Neural progenitor cell (in vitro differentiated cells): ENCODE measurements at places on chromosomes 16 and 17. TPM values are rescaled to one million over a fixed set of nuclear protein-coding genes. Genes with fewer than 3 reads are reported as not detected.

The ABCC6 gene
- 0.79 and 2.4 TPM in 2 replicates for total RNA-seq

The KRT33A gene
- total RNA-seq: not detected in 2 replicates

The AIPL1 gene
- 0.37 and 2.3 TPM in 2 replicates for total RNA-seq

The DPEP1 gene
- 0.24 and 0.74 TPM in 2 replicates for total RNA-seq

The KRTAP4-4 gene
- not detected in 2 replicates for total RNA-seq

The CRYM gene
- 0.36 and 1.3 TPM in 2 replicates for total RNA-seq

The PSMC5 gene
- total RNA-seq: 49.6 and 69.7 TPM in 2 replicates

The LGALS9B gene
- total RNA-seq: not detected in 2 replicates

DNA sequence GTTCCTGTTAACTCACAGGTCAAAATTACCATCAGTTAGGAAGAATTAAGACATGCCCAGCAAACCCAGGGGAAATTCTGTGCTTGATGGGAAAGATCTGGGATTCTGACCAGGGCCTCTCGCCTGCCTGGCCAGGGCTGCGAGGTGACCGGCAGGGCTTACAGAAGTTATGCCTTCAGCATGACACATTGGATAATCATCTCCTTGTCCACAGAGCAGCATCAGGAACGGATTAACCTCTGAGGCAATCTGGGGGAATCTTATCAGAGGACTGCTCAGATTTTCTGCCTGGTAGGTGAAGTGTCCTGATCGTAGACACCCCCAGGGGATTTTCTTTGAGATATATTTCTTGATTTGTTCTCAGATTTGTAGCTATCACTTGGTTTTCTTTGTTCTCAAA, 172.5 kb downstream of the HS3ST3A1 start:
- no peak for DNase-seq

GRCh38 chr17:56319531-56319930, 166.3 kb downstream of the ANKFN1 start:
- DNase-seq: peak; percentile 67

- DNase-seq: no peak
Observed at GRCh38 chr17:57701124-57701523, 44.0 kb downstream of the CCDC182 start.

DNA sequence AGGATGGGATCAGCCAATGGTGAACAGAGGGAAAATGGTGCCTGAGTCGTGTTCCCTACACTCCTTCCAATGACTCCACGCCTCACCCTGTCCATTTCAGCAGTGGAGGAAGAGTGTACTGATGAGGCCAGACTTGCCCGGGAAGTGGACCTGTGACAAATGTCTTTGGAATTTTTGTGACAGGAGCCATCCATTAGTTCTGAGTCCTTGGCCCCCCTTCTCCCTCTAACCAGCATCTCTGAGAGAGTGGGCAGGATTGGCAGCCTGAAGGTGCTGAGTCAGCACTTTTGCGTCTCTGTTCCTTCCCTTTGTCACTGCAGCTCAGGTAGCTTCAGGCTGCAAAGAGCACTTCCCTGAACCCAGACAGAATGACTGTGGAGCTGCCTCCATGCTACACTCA, 30.8 kb downstream of the BEAN1 start:
- DNase-seq: peak; percentile 37

GRCh38 chr16:55367866-55368603, 44.0 kb downstream of the IRX6 start:
- DNase-seq: no peak

- no peak for DNase-seq
Observed at GRCh38 chr17:61206922-61207321, 192.7 kb upstream of the TBX2 start.

GRCh38 chr17:20191056-20191455, 181.9 kb downstream of the SPECC1 start:
- no peak for DNase-seq

- DNase-seq: no peak
Observed at GRCh38 chr17:17175917-17176316, 30.2 kb downstream of the PLD6 start.

DNA sequence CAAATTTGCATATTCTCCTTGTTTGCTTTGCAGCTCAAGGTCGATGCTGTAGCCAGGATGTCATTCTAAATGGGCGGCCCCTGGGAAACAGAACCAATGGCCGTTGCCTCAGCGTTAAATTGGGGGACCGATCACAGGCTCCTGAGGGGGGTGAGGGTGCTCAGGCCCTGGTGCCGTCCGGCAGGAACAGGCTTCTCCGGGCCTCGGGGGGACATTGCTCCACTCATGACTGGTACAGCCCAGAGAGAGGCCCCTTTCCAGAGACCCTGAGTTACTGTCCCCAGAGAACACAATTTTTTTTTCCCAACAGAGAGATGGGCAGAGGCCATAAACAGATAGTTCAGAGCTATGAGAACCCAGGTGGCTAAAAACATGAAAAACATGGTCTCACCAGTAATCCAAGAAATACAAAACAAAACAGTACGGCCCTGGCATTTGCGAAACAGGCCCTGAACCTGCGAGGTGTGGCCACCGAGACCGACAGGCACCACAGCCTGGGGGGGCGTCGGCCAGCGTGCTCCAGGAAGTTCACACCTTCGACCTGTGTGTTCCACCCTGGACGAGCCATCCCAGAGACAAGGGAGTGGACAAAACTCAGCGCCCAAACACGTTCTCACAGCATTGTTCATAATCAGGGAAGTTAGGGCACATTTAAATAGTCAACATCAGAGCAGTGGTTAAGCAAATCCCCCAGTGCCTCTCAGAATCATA, 82.8 kb downstream of the METRNL start:
- no peak for DNase-seq

DNA sequence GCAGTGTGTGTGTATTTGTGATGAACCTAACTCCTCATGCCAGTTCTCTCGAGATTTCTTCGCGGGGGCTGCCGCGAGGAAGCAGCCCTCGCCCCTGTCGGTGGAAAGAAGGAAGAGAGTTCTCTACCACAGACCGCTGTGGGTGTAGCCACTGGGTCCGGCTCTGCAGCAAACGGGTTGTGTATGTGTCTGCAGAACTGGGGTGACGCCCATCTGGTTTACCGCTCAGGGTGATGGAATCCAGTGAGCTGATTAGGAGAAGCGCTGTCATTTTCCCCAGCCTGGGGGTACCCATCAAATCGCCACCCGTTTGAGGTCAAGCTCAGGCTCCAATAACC, 7.7 kb downstream of the CORO6 start:
- peak; percentile 37 for DNase-seq

- no peak for DNase-seq
Observed at GRCh38 chr16:66512272-66513110, 37.4 kb downstream of the TK2 start.

DNA sequence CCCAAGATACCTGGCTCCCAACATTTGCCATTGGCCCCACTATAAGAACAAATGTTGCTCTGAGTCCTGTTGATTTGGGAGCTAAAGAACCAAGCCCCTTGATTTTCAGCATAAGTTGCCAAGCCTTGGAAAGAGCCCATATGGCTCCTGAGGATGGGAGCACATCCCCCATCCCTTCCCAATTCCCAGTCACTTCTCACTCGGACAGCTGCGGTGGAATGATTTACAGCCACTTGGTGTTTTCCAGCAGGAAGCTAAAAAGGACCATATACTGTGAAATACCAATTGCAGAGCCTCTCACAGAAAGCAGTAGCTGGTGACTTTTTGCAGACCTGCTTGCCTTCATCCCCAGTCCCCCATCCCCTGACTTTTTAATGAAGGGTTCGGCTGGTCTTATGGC, 524.6 kb downstream of the GRIN2A start:
- DNase-seq: no peak

DNA sequence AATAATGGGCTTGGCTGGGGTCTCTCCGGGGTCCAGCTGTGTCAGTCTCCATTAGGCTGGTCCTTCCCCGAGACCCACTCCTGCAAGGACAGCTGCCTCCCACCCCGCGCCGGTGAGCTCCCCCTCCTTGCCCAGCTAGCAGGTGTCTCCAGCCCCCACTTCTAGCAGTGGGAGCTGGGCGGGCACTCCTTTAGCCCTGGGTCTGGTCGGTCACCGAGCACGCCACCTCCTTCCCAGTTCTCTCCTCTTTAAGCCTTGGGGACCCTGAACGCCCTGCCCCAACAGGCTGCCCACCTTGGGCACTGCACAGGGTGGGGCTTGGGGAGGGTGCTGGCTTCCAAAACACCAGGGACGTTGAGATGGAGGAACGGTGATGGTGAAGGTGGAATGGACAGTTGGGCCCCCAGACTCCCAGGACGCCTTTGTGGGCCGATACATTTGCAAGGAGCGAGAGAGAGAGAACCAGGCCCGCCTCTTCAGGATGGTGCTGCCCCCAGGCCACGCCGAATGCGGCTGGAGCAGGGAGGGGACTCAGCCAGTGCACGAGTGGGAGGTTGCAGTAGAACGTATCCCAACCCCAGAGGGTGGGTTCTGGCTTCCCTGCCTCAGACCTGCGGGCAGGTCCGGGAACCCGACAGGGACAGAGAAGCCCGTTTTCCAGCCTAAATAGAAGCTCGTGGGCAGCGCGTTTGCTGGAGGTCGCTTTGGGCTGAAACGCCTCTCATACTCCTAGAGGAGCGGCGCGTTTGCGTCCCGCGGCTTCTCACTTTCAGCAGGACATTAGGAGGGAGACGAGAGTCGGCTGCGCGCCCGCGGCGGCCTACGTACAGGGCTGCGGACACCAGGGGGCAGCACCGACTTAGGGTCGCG, 10.7 kb downstream of the TBX2 start:
- DNase-seq: peak; percentile 89
